Sigmoid colon (tissue), 7 donors: ENCODE measurements at places on chromosomes 6 and 20. TPM values are rescaled to one million over a fixed set of nuclear protein-coding genes. Genes with fewer than 3 reads are reported as not detected.

The IFT52 gene
- 15.7 TPM for polyA plus RNA-seq

The TXNDC5 gene
- 18.6 TPM for polyA plus RNA-seq

The HLA-DQB2 gene
- 0.69 TPM for polyA plus RNA-seq

The CAGE1 gene
- polyA plus RNA-seq: not detected

The PRRC2A gene
- polyA plus RNA-seq: 32.1 TPM

The GSTA3 gene
- polyA plus RNA-seq: not detected

The KCNK17 gene
- polyA plus RNA-seq: not detected

The MYB gene
- polyA plus RNA-seq: 27.8 TPM

The FAM229B gene
- polyA plus RNA-seq: 3.5 TPM

The SLC44A4 gene
- 252 TPM for polyA plus RNA-seq

The CST2 gene
- 0.28 TPM for polyA plus RNA-seq

The PROCR gene
- 22.8 TPM for polyA plus RNA-seq

The PRR3 gene
- polyA plus RNA-seq: 2.8 TPM

The PPP1R16B gene
- polyA plus RNA-seq: 21.7 TPM

The JPH2 gene
- 0.60 TPM for polyA plus RNA-seq

The DDRGK1 gene
- 16.8 TPM for polyA plus RNA-seq

The MAS1 gene
- not detected for polyA plus RNA-seq

The CLPSL2 gene
- not detected for polyA plus RNA-seq

The PACRG gene
- not detected for polyA plus RNA-seq

The SPATA2 gene
- 10.8 TPM for polyA plus RNA-seq

The TMEM200A gene
- 6.3 TPM for polyA plus RNA-seq

The ARHGAP40 gene
- not detected for polyA plus RNA-seq
